RWPE2 (cell line): ENCODE measurements at places on chromosomes 13 and 19.

DNA sequence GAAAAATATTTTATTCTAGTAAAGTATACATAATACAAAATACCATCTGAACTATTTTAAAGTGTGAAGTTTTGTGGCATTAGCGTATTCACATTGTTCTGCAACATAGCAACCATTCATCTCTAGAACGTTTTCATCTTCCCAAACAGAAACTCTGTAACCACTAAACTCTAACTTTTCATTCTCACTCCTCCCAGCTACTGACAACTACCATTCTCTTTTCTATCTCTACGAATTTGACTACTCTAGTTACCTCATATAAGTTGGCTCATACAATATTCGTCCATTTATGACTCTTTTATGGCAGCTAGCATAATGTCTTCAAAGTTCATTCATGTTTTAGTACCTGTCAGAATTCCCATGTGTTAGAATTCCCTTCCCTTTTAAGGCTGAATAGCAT is 150.5 kb upstream of the MIR17HG start:
- no peaks in the 10 kb centered on the region for H3K36me3 ChIP-seq
- H3K27ac ChIP-seq, result no peak overlapping the region
- no peak overlapping the region for H3K4me3 ChIP-seq
- H3K27me3 ChIP-seq, result no peaks in the 10 kb centered on the region

DNA sequence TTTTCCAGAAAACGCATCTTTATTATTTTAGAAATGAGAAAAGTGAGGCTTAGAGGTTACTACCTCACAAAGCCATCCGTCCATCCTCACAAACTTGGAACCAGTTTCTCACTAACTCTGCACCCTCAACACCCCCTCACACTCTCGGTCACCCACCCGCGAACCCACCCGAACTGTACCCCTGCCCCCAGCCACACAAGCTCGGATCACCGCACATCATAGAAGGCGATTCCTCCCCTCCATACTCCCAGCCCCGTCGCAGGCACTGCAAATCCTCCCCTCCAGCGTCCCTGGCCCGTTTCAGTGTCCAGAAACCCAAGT is 238 bp downstream of the ZNF260 start:
- peak overlapping the region; percentile 43 for H3K4me3 ChIP-seq
- H3K27me3 ChIP-seq, result no peaks in the 10 kb centered on the region
- DNase-seq, result no peak
- no peaks in the 10 kb centered on the region for H3K4me1 ChIP-seq
- peaks cover 30% of the 10 kb centered on the region for H3K36me3 ChIP-seq

- DNase-seq, result no peak
- H3K27ac ChIP-seq, result peak overlapping the region; percentile 71
- no peaks in the 10 kb centered on the region for H3K4me1 ChIP-seq
- H3K4me3 ChIP-seq, result peak overlapping the region; percentile 72
Observed at GRCh38 chr19:3359015-3359918, 7.1 kb upstream of the NFIC start.

DNA sequence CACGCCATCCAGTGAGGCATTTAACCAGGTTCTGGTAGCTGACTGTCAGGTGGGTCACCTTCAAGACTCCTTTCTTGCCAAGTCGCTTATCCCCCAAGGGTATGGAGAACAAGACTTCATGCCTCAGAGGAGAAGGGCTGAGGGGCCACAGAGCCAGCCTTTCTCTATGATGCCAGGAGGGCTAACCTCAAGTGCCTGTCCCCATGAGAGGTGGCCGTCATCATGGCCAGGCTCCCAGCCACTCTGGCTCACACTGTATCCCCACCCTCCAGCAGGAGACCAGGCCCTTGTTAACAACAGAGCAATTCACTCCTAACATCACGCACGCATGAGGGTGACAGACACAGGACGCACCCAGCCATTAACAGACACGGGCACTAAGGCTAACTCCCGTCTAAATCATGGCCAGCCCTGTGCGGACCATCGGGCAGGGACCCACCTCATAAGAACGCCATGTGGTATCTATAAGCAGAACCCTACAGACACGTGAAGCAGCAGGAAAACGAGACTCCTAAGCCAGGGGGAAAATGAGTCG is 38.6 kb upstream of the ISYNA1 start:
- peak overlapping the region; percentile 85 for H3K27ac ChIP-seq
- no peaks in the 10 kb centered on the region; the same call in 1 of the 2 replicates for H3K36me3 ChIP-seq
- DNase-seq, result no peak
- H3K27me3 ChIP-seq, result no peaks in the 10 kb centered on the region

- no peak for DNase-seq
- H3K27me3 ChIP-seq, result no peaks in the 10 kb centered on the region
- H3K27ac ChIP-seq, result no peak overlapping the region
- no peak overlapping the region for H3K4me3 ChIP-seq
Observed at GRCh38 chr13:75876142-75877050, 240.3 kb downstream of the LMO7 start.

GRCh38 chr13:105035092-105035491 is 1500.4 kb downstream of the EFNB2 start:
- H3K27me3 ChIP-seq, result no peaks in the 10 kb centered on the region
- no peak for DNase-seq
- H3K4me3 ChIP-seq, result no peak overlapping the region

DNA sequence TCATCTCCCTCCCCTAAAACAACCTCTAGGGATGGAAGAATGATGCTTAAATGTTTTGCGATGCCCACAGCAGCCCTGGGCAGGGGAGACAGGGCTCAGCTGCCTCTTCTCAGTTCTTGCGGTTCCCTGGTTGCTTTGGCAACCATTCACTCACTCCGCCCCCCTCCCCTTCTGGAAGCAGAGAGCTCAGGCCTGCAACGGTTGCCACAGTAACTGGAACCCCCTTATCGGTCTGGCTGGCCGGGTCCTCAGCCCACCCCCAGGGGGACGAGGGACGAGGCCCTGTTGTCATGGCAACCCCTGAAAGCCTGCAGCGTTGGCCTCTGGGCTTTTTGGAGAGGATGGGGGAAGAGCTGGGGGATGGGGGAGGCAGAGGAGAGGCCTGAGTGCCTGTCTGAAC is 19.5 kb downstream of the NOVA2 start:
- no peak for DNase-seq
- no peaks in the 10 kb centered on the region for H3K36me3 ChIP-seq
- no peaks in the 10 kb centered on the region for H3K27me3 ChIP-seq
- H3K4me1 ChIP-seq, result peaks cover 5% of the 10 kb centered on the region
- H3K27ac ChIP-seq, result no peak overlapping the region

DNA sequence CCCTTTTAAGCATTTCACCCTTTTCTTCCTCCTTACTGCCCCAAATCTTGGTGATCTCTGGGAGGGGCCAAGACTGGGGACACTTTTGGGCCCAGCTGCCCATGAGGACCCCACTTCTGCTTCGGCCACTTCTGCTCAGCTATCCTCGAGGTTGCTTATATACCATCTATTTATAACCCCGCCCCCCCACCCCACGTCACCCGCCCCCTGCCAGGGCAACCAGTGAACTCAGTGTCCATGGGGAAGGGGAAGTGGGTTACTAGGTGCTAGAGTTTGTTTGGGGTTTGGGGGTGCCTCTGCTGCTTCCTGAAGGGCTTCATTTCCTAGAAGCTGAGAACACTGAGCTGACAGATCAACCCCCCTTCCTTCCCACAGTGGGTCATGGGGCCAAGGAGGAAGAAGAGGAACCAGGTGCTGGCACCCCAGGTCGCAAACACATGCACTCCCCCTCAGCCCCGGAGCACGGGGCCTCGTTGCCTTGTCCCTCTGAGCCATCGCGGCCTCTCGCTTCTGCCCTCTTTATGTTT is 6.1 kb upstream of the ADGRE5 start:
- no peak overlapping the region for H3K27ac ChIP-seq
- no peaks in the 10 kb centered on the region for H3K36me3 ChIP-seq
- H3K4me1 ChIP-seq, result no peaks in the 10 kb centered on the region
- DNase-seq, result no peak

DNA sequence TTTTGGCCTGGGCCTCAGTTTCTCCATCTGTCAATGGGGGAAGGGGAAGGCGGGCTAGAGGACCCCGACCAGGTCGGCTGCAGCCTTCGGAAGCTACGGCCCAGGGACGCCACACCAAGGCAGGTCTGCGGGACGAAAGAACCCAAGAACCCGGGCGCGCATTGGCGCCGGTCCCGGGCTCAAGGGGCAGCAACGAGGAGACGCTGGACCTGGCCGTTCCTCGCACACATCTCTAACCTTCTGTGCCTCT is 739 bp upstream of the ILF3 start:
- peak overlapping the region; percentile 83 for H3K4me3 ChIP-seq
- peaks cover 41% of the 10 kb centered on the region for H3K36me3 ChIP-seq
- H3K27me3 ChIP-seq, result no peaks in the 10 kb centered on the region
- H3K4me1 ChIP-seq, result peaks cover 10% of the 10 kb centered on the region

GRCh38 chr19:4897146-4897545 is 5.5 kb downstream of the ARRDC5 start:
- peaks cover 4% of the 10 kb centered on the region for H3K4me1 ChIP-seq
- no peak overlapping the region for H3K4me3 ChIP-seq
- no peaks in the 10 kb centered on the region for H3K27me3 ChIP-seq
- no peak for DNase-seq
- H3K27ac ChIP-seq, result no peak overlapping the region

- no peak overlapping the region for H3K4me3 ChIP-seq
- peak overlapping the region; percentile 74 for H3K27ac ChIP-seq
- peaks cover 89% of the 10 kb centered on the region for H3K36me3 ChIP-seq
- H3K27me3 ChIP-seq, result no peaks in the 10 kb centered on the region
- no peak for DNase-seq
Observed at GRCh38 chr19:43738780-43739211, 16.0 kb downstream of the SMG9 start.

GRCh38 chr19:9941671-9942070 is 5.4 kb upstream of the OLFM2 start:
- no peaks in the 10 kb centered on the region for H3K27me3 ChIP-seq
- no peaks in the 10 kb centered on the region for H3K4me1 ChIP-seq
- no peak for DNase-seq
- H3K36me3 ChIP-seq, result no peaks in the 10 kb centered on the region
- no peak overlapping the region for H3K4me3 ChIP-seq

DNA sequence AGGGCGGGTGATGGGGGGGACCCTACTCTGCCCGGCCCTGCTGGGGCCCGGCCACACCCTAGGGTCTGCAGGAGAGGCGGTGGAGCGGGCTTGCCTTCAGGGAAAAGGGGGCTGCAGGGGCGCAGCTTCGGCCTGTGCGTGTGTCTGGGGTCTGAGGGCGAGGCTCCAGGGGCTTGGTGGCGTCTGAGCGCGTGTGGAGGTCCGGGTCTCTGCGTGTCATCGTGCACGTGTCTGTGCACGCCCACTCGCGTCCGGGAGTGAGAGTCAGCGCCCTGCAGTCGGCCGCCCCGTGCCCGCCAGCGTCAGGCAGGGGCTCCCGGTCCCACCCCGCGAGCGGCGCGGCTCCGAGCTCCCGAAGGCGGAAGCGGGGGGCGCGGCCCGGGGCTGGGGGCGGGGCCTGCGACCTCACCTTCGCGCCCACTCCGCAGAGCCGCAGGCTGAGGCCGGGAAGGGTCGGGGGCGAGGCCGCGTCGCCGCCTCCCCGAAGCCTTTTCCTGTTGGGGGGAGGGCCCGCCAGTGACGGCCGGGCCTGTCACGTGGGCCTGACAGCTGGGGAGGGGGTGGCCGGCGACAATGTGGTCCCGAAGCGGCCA is at the start of gene ARHGAP45:
Gene ARHGAP45, plus strand, starts transcription at position 420 of the 593 bp plus-strand sequence. CDS start 239 bp downstream, outside the sequence.
- H3K4me1 ChIP-seq, result peaks cover 17% of the 10 kb centered on the region
- peak within 1 kb of the TSS; percentile 79 for H3K27ac ChIP-seq
- peaks cover 6% of the 10 kb centered on the region for H3K27me3 ChIP-seq
- H3K36me3 ChIP-seq, result no peaks in the 10 kb centered on the region
- no peak for DNase-seq
- peak within 1 kb of the TSS; percentile 38 for H3K4me3 ChIP-seq

- H3K36me3 ChIP-seq, result no peaks in the 10 kb centered on the region
- no peak overlapping the region for H3K27ac ChIP-seq
- H3K4me1 ChIP-seq, result no peaks in the 10 kb centered on the region
- H3K4me3 ChIP-seq, result no peak overlapping the region
Observed at GRCh38 chr13:39244561-39245230, 206.4 kb downstream of the NHLRC3 start.

DNA sequence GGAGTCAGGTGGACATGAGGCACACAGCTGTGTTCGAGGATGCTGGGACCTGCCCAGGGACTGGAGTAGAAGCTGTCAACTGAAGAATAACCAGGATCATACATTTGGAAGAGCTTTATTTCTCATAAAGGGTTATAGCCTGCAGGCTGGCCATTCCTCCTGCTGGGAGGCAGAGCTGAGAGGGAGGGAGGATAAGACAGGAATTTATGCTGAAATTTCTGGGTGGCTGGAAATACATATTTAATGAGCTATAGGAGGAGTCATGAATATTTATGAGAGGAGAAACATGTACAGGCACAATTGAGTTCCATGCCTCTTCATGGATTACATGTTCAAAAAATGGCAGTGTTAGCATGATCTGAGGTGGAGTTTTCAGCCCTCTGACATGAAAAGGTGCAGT is 151.9 kb downstream of the SHISA2 start:
- H3K27me3 ChIP-seq, result no peaks in the 10 kb centered on the region
- no peak for DNase-seq

DNA sequence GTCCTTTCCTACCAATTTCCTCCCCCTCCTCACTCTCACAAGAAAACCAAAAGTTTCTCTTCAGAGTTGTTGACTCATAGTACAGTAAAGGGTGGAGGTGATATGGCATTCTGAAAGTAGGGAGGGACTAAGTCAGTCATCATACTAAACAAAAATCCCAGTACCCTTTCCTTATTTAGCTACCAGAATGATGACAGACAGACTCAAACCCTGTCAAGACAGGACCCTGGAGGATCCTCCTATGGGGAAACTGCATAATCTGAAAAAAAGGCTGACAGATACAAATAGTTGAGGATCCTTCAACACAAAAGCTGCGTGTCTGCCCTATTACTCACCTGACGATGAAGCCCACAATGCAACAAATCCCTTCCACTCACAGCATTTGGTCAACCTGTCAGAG is 55.5 kb downstream of the CYSLTR2 start:
- no peak overlapping the region for H3K27ac ChIP-seq
- H3K4me3 ChIP-seq, result no peak overlapping the region
- no peak for DNase-seq
- no peaks in the 10 kb centered on the region for H3K27me3 ChIP-seq
- no peaks in the 10 kb centered on the region for H3K4me1 ChIP-seq

GRCh38 chr13:95896301-95896700 is 156.9 kb downstream of the UGGT2 start:
- H3K27me3 ChIP-seq, result no peaks in the 10 kb centered on the region
- DNase-seq, result no peak
- H3K4me3 ChIP-seq, result no peak overlapping the region
- H3K36me3 ChIP-seq, result peaks cover 35% of the 10 kb centered on the region
- H3K27ac ChIP-seq, result no peak overlapping the region

DNA sequence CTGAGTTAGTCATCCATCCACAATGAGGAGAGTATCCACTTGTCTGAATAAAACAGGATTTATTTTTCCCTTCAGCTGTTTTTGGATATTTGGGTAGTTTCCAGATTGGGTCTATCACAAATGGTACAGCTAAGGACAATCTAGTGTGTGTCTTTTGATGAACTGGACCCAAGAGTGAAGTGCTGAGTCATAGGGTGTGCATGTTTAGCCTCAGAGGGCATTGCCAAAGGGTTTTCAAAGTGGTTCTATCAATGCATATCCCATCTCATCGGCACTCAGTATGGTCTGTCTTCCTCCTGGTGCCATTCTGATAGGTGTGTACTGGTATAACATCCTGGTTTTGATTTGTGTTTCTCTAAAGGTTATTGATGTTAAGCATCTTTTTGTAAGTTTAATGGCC is 62.3 kb downstream of the GSX1 start:
- peaks cover 16% of the 10 kb centered on the region for H3K27me3 ChIP-seq
- H3K36me3 ChIP-seq, result no peaks in the 10 kb centered on the region
- no peaks in the 10 kb centered on the region for H3K4me1 ChIP-seq
- DNase-seq, result no peak
- H3K4me3 ChIP-seq, result no peak overlapping the region

- H3K4me1 ChIP-seq, result no peaks in the 10 kb centered on the region
- H3K4me3 ChIP-seq, result peak overlapping the region; percentile 33
- H3K36me3 ChIP-seq, result no peaks in the 10 kb centered on the region
- peak overlapping the region; percentile 12 for H3K27ac ChIP-seq
- peak; percentile 91 for DNase-seq
- no peaks in the 10 kb centered on the region for H3K27me3 ChIP-seq
Observed at GRCh38 chr19:17778251-17778967, 16.5 kb upstream of the B3GNT3 start.
